Left colon (tissue), 2 donors: ENCODE measurements at places on chromosomes 7 and 10. TPM values are rescaled to one million over a fixed set of nuclear protein-coding genes. Genes with fewer than 3 reads are reported as not detected.

DNA sequence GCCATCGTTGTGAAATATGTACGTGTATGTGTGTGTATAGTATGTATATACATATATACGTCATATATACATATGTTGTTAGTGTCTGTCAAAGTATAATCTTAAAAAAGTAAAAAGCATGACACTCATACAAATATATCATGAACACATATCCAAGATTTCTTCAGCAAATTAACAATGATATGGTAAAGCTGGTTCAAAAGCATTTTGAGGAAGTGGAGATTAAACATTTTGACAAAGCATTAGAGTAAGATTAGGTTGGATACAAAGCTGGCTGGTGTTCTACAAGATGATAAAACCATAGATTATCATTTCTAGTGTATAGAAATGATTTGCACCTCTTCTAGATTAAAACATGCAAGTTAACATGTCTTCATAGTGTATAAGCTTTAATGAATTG lies 771 bp upstream of the NUDCD3 start:
- DNase-seq, result no peak

DNA sequence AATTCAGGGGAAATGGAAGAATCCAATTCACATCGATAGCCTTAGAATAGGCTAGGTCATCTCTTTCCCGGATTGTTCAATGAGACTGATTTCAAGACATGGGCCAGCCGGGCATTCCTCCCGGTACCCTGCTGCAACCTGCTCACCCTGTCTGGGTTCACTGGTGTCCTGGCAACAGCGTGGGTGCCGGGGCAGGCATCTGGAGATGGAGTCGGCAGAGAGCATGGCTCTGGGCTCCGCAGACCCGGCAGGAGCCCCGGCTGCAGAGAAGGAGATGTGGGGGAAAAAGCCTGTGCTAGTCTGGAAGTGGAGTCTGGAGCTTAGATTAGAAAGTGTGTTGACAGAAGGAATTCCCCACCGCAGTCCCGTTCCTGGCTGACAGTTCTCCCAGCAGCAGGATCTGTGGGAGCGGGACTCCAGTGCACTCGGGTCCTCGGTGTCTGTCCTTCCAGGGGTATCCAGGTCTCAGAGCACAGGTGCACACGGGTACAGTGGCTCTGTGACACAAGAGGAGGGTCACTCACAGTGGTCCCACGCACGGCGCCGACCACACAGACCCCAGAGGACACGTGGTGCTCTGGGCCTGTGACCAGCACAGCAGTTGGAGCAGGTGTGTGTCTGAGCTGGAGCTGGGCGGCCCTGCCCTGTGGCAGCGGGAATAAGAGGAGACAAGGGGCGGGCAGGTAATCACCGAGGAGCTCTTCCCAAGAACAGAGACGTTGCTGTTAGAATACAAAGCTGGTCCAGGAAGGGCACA lies 65.7 kb upstream of the PITRM1 start:
- no peak for DNase-seq

DNA sequence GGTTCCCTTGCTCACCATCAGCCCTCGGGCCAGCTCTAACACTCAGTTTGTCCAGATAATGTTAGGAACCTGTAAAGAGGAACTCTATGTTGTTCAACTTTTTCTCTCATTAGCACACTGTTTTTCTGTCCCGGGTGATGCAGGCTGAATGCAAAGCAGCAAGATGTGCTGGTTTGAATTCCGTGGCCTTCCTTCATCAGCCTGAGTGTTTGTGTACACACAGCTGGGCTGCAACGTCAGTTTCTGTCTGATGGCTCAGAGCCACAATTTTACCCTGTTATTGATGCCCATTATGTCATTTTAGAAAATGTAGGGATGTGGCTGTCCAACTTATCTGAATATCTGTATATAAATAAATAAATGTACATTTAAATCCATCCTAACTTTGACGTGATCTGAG lies 152.0 kb downstream of the PLPP4 start:
- DNase-seq, result no peak

DNA sequence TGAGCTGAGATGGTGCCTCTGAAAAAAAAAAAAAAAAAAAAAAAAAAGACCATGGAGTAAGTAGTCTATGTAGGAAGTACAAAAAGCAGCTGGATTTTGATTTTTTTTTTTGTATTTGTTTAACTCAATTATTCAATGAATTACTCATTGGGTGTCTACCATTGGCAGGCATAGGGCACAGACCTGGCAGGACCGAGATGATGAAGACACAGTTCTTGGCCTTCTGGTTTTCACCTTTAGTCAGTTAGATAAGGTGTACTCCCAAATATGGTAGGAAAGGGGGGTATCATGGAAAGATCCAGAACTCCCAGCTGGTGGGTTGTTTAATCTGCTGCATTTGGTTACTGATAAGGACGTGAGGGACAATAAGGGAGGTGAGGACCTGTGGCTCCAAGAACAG lies 97.1 kb upstream of the NMT2 start:
- no peak for DNase-seq

DNA sequence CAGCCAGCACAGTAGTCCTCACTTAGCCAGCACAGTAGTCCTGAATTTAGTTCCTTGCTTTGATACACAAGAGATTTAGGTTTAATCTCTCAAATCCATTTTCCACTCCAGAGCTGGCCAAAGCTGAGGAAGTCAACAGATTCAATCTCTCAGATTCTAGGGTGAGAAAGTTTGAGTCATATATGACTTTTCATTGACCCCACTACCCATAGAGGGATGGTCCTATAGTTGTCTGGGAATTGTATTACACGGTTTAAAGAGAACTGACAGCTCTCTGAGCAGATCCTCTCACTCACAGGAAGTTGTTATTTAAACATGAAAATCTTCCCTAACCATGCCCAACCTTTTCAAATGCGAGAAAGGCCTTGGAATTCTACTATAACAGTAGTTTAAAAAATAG lies 641.8 kb upstream of the SEMA3D start:
- no peak for DNase-seq

DNA sequence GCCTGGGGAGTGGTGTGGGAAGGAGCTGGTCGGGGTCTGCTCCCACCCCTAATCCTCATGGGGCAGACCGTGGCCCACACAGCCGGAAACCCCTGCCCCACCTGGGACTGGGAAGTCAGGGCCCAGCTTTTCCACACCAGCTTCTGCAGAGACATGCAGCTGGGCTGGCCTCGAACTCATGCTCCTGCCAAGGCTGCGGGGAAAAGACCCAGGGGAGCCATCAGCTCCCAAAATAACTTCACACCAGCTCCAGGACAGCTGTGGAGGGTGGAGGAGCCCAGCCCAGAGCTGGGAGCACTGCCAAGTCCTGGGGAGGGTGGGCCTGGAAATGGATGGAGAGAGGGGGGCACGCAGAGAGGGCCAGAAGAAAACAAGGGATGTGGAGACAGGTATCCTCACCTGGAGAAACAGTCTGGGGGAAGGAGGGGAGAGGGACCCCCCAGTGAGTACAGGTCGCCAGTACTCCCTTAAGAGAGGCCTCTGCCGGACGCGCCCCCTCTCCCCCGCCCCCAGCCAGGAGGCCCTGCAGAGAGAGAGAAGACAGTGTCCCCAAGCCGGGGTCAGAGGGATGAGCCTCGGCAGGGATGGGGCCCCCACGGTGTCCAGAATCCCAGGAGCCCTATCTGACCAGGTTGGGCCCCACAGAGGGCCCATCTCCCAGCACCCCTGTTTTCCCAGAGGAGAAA lies 11.5 kb upstream of the GRIFIN start:
- DNase-seq, result no peak

DNA sequence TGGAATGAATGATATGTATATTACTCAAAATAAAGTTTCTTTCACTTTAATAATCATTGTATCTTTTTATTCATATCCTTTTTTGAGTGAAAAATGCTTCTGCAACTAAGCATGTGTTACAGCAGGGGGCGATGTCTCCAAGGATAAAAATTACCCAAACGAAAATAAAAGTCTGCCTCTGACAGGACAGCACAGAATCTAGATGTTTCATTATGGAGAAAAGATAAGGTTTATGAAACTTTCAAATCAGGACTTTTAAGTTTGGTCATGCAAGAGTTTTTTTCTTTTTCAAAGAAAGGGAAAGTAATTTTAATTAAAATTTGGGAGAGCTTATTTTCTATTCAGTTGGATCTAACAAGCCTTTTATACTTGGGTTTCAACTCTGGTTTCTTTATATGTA lies 48.4 kb downstream of the TES start:
- no peak for DNase-seq

DNA sequence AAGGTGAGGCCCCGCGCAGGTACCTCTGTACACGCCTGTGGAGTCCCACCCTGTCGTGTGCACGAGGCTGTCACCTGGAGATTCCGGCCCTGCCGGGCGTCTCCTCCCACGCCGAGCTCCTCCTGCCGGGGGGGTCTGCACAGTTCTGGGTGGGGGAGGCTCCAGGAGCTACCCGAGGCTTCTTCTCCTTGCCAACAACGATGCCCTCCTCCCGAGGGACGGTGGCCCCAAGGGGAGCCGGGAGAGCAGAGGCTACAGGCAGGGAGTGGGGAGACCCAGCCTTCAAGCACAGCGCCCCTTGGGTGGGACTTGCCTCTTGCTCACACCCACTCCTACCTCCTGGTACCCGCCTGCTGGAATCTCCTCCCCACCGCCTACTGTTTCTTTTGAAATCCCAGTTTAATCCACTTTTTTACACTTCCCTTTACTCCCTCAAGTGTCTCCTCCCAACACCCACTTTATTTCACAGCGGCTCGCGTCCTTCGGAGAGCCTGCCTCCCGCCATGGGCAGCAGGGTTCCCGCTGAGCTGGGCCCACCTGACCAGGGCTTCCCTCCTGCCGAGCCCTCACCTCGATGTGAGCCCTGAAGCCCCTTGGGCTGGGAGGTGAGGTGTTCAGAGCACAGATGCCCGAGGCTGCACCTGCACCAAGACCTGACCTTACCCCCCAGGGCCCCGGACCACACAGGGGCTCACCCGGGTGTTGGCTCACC lies 338.1 kb downstream of the DNAJB6 start:
- DNase-seq, result no peak

DNA sequence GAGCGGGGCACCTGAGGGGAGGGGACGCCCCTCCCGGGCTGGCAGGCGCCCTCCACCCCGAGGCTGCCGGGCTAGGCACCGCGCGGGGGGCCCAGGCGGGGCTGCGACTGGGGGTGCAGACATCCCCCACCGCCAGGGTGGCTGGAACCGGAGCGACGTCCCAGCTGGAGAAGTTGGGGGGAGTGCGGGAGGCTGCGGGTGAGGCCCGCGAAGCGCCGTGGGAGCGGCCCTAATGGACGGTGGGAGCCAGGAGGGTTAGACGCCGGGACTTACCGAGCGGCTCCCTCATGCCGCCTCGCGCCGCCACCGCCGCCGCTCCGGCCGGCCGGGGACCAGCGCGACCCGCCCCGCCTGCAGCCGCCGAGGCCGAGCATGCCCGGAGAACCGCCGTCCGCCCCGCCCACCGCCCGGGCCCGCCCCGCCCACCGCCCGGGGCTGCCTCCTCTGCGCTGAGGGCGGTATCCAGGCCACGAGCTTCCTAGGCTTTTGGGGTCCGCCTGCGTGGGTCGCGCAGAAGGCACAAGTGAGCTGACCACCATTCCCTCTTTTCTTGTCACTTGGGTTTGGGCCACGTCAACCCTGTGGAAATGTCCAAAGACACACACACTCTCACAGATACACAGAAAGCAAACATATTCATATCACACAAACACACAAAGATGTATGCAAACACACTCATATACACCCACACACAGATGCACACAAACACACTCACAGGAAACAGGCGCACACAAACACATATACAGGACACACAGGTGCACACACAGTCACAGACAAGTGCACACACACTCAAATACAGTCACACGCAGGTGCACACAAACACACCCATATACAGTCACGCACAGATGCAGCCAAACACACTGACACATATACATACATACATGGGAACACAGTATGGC lies at the start of gene JCAD:
Gene JCAD, minus strand, starts transcription at position 378 of the 899 bp plus-strand sequence. CDS start 11,774 bp downstream, outside the sequence.
- DNase-seq, result peak; percentile 51

GIMAP7 gene
- total RNA-seq, result 4.5 TPM

FXYD4 gene
- not detected for total RNA-seq

NYAP1 gene
- 0.47 TPM for total RNA-seq

ANXA8 gene
- not detected for total RNA-seq
